ENCODE measurements at places on chromosomes 1 and 21.

GRCh38 chr1:71093938-71094337, 13.1 kb upstream of the ZRANB2 start:
- no peak for DNase-seq

GRCh38 chr1:228882771-228883450, 147.6 kb downstream of the RHOU start:
- no peak for DNase-seq

GRCh38 chr1:58403894-58404293, 142.6 kb downstream of the OMA1 start:
- no peak for DNase-seq

- no peak for DNase-seq
Observed at GRCh38 chr1:95118710-95119109, 1.6 kb downstream of the TLCD4 start.

Data from stimulated activated CD8-positive, alpha-beta memory T cell treated with anti-CD3 and anti-CD28 coated beads, Interleukin-7, amount 100 ng/mL, for 48 hours (primary cell).